Activated CD8-positive, alpha-beta T cell treated with anti-CD3 and anti-CD28 coated beads, Interleukin-2, amount 10 ng/mL, durations not matched to agents 7 days and 5 days (primary cell): ENCODE measurements at places on chromosomes 16 and 17.

DNA sequence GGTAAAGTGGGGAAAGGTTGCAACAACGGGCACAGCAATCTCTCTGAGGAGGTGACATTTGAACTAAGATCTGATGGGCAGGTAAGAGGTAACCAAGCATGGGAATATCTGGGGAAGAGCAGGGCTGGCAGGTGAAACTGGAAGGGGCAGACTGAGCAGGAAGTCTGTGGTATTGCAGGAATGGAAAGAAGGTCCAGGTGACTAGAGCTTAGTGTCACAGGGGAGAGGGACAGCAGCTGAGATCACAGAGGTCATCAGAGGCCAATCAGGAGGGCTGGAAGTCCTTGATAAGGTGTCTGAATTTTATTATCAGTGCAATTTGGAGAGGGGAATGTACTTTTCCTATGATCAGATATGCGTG lies 73.3 kb upstream of the DHX40 start:
- no peak for DNase-seq

GRCh38 chr16:49103298-49103697 lies 178.3 kb downstream of the CBLN1 start:
- no peak for DNase-seq

- DNase-seq, result no peak
Observed at GRCh38 chr16:30478766-30479478, 6.4 kb downstream of the ITGAL start.

DNA sequence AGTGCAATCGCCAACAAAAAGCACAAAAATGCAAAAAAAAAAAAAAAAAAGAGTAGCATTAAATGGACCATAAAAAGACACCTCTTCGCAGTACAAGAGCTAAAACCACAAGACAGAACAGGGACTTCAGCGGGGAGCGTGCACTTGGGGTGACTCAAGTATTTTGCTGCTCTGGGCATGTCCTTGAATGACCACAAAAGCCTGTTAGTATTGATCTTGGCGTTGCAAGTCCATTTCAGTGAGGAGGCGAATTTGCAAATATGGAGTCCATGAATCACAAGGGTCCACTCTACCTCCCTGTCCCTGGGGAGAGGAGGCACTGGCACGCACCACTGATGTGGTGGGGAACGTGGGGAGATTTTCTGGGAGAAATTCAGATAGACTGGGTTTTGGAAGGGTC lies 78.9 kb downstream of the CNGB1 start:
- no peak for DNase-seq

- DNase-seq, result no peak
Observed at GRCh38 chr17:27158382-27158781, 135.5 kb upstream of the WSB1 start.
